Fibroblast of the aortic adventitia (primary cell): ENCODE measurements at places on chromosomes 4 and X. TPM values are rescaled to one million over a fixed set of nuclear protein-coding genes. Genes with fewer than 3 reads are reported as not detected.

Gene UCHL1
- 765 and 2,143 TPM in 2 replicates for total RNA-seq

DNA sequence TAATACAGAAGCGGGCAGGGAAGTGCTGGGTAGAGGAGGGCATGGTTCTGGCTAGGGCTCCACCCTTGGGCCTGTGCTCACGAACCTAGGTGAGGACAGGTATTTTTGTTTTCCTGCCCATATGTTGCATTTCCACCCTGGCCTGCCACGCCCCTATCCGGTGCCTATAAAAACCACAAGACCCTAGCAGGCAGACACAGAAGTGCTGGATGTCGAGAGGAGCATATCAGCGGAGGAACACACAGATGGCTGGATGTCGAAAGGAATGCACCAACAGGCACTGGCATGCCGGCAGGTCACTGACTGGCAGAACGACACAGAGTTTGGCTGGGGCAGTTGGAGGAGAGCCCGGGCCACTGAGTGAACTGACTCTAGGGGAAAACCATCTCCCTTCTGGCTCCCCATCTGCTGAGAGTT is 316.6 kb upstream of the BOD1L1 start:
- DNase-seq = no peak

Gene PNMA6A
- total RNA-seq = 1.3 and 14.9 TPM in 2 replicates

Gene MAGEB17
- not detected in 2 replicates for total RNA-seq

GRCh38 chr4:16508968-16509367 is 282.7 kb upstream of the TAPT1 start:
- no peak for DNase-seq

Gene GUCY1A1
- total RNA-seq = 0.09 and 2.4 TPM in 2 replicates

- DNase-seq = no peak
These were observed 1.4 kb upstream of the FTSJ1 start for GRCh38 chrX:48474581-48474980.

DNA sequence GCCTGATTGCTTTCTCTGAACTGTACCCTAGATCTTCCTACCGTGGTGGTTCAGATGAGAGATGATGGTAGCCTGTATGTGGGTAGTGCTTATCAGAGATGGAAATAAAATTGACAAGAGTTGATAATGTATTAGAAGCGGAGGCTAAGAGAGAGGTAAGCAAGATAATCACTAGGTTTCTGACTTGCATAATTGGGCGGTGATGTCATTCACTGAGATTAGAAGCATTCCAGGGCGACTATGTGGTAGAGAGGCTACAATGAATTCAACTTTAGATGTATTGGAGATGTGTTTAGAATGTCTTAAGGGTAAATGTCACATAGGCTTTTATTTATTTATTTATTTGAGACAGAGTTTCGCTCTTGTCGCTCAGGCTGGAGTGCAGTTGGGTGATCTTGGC is 415 bp upstream of the TENM3 start:
- DNase-seq = peak; percentile 50

Gene FHIP1A
- total RNA-seq = 0.33 and 0.99 TPM in 2 replicates

Gene NWD2
- not detected in 2 replicates for total RNA-seq

GRCh38 chrX:24229976-24230375 is 80.4 kb downstream of the ZFX start:
- DNase-seq = peak; percentile 72
